Mucosa of gallbladder (tissue), 1 donor: ENCODE measurements at places on chromosomes 13 and 19.
A peak's percentile ranks its signal among the peaks of the same experiment; 100 is the strongest.

GRCh38 chr19:14354445-14354844 is 26.8 kb upstream of the ADGRE5 start:
- no peak for DNase-seq

DNA sequence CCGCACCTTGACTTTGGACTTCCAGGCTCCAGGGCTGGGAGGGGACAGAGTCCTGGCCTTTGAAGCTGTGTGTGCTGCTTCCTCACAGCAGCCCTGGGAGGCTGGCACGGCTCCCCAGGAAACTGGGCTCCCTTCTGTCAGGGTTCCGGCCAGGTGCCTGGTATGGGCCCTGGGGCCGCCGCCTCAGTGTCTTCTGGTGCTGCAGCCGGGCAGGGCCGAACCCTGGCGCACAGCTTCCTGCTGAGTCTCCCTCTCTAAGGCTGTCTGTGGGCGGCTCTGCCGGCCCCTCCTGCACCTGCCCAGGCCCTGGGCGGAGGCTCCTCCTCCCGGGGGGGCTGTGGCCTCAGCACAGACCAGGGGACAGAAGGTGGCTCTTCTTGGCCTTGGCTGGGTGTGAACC is 32.4 kb downstream of the GPX4 start:
- peak; percentile 61 for DNase-seq

DNA sequence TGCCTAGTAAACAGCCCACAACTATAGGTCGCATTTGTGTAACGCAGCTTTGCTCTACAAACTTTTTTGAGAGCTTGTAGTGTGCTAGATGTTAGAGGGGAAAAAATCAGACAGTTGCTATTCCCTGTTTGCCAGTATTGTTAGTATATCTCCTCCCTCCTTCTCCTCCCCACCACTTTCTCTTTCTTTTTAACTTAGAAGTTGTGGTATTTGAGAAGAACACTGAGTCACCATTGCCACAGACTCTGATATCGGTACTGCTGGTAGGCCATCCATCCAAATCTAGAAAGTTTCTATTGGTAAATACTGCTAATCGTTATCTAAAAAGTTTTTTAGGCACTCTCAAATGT is 666 bp downstream of the POMP start:
- DNase-seq: no peak

DNA sequence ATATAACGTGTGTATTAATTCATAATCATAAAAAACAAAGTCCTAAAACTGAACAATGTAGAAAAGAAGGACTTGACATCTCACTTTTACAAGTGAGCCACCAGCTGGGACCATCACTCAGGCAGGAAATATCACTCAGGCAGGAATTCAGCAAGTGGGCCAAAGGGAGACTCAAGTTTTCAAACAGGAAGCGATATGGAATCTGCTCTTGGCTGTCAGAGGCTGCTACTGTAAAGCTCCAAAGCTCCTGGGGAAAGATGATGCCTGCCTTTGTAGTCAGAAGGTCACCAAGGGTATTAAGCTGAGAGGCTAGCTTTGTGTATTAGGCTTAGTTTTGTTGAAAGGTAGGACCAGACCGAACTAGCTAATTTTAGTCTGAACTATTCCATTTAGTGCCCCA is 5.5 kb upstream of the AKAP11 start:
- no peak for DNase-seq

DNA sequence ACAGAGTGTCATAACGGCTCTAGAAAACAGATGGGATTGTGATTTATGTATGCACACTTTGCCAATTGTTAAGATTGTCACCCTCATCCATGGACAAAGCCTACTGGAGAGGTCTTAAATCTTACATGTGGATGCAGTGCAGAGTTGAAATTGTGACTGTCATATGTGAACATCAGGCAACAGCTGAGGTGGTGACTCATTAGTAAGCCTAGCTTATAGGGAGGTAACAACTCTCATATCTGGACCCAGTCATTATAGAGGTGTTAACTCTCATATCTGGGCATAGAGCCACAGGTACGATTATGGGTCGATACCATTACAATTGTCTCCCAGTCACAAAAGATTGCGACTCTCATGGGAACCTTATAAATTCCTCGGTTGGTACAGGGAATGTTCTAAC is 29.8 kb upstream of the ZNF254 start:
- DNase-seq: no peak

- peak; percentile 16 for DNase-seq
These were observed 173.0 kb downstream of the OLFM4 start for GRCh38 chr13:53201454-53202225.

DNA sequence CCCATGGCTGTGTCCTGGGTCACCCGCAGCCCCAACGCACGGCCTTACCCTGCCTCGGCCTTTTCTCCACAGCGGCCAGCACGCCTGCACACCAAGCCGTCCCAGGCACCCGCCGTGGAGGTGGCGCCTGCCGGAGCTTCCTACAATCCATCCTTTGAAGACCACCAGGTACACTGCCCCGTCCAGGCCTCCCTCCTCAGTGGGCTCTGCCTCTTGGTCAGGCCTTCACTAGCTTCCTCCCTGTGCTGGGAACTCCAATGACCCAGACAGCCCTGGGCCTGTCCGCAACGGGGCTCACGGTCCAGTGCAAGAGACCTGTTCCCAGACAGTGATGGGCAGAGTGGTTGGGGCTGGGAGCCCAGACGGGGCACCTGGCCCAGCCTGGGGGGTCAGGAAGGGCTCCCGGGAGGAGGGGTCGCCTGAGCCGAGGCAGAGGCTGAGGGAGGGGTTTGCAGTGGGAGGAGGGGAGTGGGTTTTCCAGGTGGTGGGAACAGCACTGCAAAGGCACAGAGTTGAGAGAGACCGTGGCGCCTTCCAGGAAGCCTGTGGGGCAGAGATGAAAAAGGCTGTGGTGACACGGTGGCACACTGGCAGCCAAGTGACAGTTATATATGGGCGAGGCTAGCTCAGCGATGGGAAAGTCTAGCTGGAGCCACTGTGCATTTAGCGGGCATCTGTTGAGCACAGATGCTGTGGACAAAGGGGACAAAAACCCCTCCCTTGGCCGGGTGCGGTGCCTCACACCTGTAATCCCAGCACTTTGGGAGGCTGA is 7.3 kb downstream of the NOP53 start:
- no peak for DNase-seq

DNA sequence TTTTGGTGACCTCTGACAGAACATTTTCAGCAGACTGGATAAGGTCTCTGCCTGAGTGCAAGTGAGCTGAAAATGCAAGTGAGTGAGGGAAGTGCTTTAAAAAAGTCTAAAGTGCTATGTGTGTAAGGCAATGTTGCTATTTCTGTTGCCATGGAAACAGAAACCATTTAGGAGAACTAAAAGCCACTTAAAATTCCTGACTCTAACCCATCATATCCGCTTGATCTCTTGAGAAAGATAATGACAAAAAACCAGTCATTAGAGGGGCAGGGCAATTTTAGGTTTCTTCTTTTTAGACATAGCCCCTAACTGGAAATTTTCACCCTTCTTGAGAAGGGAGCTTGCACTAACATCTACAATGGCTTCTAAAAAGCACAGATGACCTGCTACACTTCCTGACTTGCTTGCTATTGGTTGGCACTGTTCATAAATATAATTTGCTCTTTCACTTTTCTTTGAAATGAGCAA is at the start of gene CYSLTR2:
Gene CYSLTR2, plus strand, starts transcription at position 458 of the 468 bp plus-strand sequence. CDS start 52,889 bp downstream, outside the sequence.
- no peak for DNase-seq

DNA sequence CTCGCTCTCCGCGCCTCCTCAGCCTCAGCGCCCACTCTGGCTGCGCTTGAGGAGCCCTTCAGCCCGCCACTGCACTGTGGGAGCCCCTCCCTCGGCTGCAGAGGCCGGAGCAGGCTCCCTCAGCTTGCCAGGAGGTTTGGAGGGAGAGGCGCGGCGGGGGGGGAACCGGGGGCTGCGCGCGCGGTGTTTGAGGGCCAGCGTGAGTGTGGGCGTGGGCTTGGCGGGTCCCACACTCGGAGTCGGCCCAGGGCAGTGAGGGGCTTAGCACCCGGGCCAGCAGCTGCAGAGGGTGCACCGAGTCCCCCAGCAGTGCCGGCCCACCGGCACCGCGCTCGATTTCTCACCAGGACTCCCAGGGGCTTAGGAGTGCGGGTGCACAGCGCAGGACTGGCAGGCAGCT is 1220.9 kb downstream of the PCDH9 start:
- no peak for DNase-seq

GRCh38 chr13:40178130-40178529 is 488.3 kb downstream of the FOXO1 start:
- no peak for DNase-seq

GRCh38 chr13:51928231-51928630 is 66.5 kb downstream of the CCDC70 start:
- no peak for DNase-seq

GRCh38 chr13:52934258-52934657 is 85.8 kb upstream of the PCDH8 start:
- no peak for DNase-seq

DNA sequence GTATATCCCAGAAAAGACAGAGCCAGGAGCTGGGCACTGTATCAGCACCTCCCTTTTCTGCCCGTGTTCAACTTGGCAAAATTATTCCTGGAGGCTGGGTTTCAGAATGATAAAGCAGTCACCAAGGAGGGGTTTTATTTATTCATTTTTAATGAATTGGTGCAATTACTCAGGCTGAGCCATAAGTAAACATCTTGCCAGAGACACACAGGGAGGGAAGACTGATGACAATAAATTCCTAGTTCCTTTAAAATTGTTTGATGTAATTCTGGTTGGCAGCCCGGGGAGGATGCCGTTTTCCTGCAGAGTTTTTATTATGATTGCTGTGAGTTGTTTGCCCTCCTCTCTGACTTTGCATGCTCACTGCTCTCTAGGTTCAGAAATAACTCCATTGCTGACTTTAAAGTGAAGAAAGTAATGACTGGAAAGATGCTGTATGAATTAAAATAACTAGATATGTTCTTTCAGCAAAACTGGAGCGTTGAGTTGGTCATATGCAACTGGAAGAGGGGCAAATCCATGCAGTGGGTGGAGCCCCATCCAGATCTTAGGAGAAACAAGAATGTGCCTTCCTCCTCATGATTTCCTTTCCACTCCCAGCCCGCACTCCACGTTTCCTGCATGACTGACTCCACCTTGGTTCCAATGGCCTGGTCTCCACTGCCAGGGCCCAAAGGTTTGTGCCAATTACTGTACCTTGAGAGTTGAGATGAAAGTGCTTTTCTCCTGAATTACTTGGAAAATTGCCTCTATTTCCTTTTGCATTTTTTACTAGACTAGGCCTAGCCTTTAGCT is 182.1 kb downstream of the RFC3 start:
- no peak for DNase-seq

GRCh38 chr19:28927456-28927855 is 285.5 kb downstream of the UQCRFS1 start:
- DNase-seq: no peak

- no peak for DNase-seq
These were observed 44.0 kb downstream of the COG3 start for GRCh38 chr13:45508776-45509175.

DNA sequence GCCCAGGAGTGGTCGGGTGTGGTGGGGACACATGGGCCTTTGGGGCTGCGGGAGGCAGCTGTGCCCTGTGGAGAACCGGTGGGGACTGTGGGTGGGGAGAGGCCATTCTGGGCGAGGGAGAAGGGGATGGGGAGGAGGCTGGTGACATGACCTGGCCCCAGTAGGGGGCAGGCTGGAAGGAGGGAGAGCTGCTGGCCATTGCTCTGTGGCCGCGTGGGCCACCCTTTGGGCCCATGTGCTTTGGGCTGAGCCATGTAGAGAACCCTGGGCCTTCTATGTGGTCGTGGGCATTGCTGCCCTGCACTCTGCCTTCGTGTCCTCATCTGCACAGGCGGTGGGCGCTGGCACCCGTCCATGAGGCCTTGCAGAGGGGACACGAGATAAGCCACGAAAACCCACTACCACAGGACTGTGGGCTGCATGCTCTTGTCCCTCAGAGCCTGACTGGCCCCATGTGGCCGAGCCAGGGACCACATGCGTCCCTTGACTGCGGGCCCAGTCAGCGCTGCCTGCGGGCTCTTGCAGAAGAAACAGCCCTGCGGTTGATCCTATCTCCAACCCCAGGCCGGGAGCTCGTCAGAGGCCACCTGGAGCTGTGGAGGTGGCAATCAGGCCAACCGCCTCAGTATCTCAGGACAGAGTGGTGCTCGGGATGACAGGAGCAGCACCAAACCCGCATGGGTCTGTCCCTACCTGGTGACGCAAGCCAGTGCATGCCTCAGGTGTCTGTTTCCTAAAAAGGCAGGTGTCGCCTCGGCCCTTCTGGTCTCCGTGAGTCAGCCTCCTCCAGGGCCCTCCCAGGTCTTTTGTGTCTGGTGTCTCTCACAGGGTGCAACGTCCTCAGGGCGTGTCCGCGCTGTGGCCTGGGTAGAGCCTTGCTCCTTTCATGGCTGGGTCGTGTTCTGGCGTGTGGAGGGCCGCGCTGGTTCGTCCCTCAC is 14.3 kb downstream of the FZR1 start:
- peak; percentile 70 for DNase-seq

- DNase-seq: no peak
These were observed 88.4 kb upstream of the DOCK9 start for GRCh38 chr13:99066219-99066618.

GRCh38 chr13:29654843-29655547 is 59.5 kb upstream of the SLC7A1 start:
- DNase-seq: no peak

- DNase-seq: peak; percentile 12
These were observed 68.2 kb downstream of the RAP2A start for GRCh38 chr13:97502181-97502580.

DNA sequence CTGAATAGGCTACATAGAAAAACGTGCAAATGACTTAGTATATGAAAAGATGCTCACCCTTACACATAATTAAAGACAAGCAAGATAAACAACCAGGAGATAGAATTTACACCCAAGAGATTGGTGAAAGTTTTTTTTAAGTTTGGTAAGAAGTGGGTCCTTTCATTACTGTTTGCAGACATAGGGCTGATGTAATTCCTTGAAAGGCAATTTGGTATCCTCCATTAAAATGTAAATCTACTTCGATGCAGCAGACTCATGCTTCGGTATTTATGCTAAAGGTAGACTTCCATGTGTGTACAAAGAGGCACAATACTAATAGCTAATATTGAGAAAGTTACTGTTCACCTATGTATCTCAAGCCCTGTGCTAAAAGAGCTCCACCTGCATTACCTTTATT is 33.5 kb downstream of the CNMD start:
- no peak for DNase-seq

- DNase-seq: no peak
These were observed 2.7 kb downstream of the CYP4F12 start for GRCh38 chr19:15675560-15675959.

- no peak for DNase-seq
These were observed 216.4 kb downstream of the KLF5 start for GRCh38 chr13:73275163-73275562.
